CD4-positive, alpha-beta T cell (primary cell): ENCODE measurements at places on chromosomes 2 and 18.

- no peak for DNase-seq
These were observed 40.8 kb upstream of the PXDN start for GRCh38 chr2:1784986-1785617.

DNA sequence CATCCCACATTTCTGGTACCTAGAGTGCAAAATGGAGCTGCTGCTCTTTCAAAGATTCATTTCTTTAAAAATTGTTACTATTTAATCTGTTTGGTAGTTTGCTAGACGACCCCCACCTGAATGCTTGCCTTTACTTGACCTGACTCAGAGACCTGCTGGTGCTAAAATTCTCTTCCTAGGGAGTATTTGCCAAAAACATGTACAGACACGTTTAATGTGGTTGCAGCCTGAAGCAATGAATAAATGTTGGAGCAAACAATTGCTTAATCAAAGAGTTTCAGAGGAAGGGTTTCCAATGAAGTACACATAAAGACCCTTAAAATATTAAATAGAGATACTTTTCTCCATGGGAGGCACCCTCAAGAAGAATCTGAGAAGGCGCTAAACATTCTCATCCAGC, 734.4 kb downstream of the CBLN2 start:
- DNase-seq, result no peak

DNA sequence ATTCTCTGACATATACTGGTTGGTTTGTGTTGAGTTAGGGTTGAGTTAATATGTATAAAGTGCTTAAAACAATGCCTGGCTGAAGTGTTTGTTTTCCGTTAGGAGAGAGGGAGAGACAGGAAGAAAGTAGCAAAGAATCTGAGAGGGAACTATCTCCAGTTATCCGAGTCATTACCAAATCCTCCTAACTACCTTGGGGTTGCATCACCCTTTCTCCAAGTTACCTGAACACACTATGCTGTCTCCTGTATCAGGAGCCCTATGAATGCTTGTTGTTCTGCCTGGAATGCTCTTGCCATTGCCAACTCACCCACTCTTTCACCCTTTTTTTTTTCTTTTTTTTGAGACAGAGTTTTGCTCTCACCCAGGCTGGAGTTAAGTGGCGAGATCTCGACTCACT, 47.9 kb upstream of the ITGAV start:
- DNase-seq, result no peak

- no peak for DNase-seq
These were observed 205.3 kb upstream of the CCDC150 start for GRCh38 chr2:196434217-196434616.

- DNase-seq, result no peak
These were observed 100.4 kb downstream of the EN1 start for GRCh38 chr2:118747066-118747465.

DNA sequence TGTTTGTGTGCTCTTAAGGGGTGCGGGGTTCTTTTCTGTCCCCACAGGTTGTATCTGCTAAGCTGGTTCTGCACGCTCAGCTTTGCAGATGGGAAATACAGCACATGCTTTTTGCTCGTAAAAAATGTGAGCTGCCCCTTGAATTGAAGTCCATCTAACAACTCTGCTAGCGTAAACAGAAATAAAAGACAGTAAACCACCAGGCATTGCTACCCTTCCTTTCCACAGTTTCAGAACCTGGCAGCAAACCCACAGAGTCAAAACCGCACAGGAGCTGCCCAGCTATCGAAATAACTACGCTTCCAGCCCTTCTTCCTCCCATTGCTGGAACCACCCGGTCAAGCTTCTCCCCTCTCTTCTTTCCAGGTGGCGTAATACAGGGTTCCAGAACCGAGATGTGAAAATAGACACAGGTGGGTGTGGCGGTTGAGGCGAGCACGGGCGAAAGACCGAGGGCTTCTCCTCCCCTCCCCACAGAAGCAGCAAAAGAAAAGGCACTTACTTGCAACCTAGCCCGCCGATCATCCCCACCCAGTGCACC, 479 bp downstream of the SCN9A start:
- DNase-seq, result no peak

DNA sequence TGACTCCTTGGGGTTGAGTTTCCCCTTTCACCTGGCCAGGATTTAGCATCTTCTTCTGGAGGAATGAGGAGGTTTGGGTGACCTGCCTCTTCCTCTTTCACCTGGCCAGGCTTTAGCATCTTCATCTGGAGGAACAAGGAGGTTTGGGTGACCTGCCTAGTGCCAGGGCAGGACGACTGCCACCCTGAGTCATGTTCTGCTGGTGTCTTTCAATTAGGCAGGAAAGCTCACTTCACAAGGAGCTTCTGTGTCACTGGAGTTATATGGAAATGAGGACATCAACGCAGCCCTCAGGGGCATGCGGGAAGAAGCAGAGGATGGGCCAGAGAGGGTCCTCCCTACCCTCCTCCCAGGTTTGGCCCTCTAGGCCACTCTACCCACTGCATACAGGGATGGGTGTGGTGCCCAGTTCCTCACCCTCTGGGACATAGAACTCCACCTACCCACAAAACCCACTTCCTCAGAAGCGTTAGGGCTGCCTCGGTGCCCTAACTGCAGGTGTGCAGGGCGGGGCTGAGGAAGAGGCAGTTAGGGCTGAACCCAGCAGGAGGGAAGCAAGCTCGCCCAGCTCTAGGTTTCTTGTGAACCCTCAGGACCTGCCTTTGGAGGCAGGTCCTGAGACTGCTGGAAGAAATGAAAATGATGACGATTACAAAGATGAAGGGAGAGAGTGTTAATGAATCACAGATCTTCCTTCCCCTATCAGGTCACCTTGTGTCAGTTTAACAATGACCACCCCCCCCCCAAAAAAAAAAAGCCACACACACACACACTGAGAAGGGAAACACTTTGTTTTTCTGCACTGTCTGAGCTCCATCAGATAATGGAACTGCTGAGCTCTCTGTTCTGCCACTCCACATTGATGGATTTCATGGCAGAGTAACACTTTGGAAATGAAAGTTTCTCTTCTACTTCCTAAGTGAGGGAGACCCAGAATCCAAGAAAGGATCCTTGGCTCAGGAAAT, 71.0 kb downstream of the ARL4C start:
- peak; percentile 70 for DNase-seq

DNA sequence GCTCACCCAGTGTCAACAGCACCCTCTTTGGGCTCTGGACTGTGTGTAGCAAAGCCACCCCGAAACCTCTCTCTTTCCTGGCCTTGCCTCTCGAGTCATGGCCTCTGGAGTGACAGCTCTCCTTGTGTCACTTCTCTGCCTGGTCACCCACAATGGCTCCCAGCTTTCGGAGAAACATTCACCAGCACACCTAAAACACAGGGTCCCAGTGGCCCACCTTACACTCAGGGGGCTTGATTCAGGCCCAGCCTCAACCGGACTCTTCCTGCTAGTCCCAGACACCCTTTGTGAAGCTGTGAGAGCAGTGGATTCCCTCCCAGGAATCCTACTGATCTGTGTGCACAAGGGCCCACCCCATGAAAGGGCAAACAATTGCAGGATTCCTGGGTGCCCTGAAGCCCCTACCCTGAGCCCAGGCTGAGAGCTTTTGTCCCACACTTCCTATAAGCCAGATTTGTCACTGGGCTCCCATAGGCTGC, 137.2 kb upstream of the HAAO start:
- no peak for DNase-seq

DNA sequence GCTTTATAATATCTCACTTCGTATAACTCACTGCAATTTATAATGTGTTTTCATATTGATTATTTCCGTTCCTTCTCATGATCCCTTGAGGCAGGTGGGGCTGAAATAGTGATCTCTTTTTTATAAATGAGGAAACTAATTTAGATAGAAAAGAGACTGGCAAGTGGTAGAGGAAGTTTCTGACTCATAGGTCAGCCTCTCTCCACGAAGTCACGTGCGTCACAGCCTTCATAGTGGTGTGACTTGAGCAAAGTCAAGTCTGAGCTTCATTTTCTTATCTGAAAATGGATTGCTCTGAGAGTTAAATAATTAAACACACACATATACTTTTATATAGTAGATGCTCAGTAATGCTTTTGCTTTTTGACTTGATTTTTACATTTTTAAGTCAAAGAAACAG, 19.9 kb downstream of the ABCG5 start:
- no peak for DNase-seq

DNA sequence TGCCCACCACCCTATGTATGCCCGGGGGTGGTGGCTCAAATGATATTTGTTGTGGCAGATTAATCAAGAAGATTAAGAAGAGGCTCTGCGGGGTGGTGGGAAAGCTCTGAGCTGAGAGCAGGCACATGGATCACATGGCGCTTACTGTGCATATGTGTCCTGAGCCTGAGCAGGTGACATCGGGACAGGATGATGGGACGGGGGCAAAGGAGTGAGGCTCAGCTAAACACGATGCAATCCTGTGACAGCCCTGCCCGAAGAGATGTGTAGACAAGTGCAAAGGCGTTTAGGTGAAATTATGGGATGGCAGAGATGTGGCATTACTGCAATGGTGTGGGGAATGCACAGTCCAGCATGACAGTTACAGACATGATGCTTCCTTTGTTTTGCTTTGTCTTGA, 6.0 kb downstream of the LRRC30 start:
- DNase-seq, result no peak

DNA sequence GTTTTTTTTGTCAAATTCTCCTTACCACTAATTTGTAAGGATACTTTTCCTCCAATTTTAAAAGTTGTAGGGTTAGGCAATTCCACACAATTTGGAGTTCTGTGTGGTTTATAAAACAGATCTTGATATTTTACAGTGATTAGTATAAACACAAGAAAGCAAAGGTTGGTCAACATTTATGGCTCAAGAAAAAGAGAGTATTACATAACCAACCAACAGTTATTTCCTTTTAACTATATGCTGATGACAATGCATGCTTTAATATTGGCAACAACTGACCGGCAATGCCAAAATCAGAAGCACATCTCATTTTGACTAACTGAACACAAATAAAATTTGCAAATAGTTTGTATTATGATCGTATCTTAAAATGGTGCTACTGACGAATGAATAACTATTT, 137.2 kb downstream of the CDH2 start:
- DNase-seq, result no peak

GRCh38 chr2:143162123-143162837, 33.1 kb downstream of the ARHGAP15 start:
- DNase-seq, result peak; percentile 54

- DNase-seq, result no peak
These were observed 657.6 kb upstream of the SYT4 start for GRCh38 chr18:43934781-43935471.

DNA sequence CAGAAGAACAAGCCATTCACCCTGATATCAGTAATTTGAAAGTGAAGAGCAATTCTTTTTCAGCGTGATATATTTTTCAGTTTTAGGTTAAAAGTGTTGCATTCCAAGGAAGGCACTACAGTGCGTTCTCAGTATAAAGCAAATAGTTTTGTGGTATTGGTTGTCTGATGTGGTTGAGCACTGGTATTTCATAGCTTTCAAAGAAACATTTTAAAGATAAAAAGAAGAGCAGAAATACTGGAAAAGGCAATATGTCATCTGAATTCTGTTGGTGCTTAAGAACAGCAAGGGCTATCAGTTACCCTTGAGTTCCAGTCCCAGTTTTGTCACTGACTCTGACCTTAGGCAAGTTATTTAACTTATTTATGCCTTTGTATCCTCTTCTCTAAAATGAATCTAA, 191.6 kb downstream of the BABAM2 start:
- DNase-seq, result no peak

DNA sequence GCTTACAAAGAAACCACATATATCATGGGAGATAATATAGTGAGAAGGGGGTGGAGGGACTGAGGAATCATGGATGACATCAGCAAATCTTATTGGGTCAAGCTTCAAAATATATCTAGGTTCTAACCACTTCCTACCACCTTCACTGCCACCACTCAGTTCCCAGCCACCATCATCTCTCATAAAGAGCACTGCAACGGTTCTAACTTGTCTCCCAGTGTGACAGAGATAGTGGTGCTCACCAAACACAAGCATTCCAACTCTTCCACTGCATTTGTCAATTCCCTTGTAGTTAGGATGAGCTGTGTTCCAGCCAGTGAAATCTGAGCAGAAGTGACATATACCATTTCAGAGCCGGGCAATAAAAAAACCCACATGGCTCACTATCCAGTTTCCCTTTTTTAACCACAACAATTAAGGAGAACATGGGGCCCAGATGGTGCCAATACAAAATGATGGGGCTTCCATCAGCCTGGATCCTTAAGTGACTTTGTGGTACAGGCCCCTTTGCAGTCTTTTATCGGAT, 318.1 kb downstream of the NBAS start:
- no peak for DNase-seq

- peak; percentile 59 for DNase-seq
These were observed 24.8 kb upstream of the RPE start for GRCh38 chr2:209977386-209978239.

DNA sequence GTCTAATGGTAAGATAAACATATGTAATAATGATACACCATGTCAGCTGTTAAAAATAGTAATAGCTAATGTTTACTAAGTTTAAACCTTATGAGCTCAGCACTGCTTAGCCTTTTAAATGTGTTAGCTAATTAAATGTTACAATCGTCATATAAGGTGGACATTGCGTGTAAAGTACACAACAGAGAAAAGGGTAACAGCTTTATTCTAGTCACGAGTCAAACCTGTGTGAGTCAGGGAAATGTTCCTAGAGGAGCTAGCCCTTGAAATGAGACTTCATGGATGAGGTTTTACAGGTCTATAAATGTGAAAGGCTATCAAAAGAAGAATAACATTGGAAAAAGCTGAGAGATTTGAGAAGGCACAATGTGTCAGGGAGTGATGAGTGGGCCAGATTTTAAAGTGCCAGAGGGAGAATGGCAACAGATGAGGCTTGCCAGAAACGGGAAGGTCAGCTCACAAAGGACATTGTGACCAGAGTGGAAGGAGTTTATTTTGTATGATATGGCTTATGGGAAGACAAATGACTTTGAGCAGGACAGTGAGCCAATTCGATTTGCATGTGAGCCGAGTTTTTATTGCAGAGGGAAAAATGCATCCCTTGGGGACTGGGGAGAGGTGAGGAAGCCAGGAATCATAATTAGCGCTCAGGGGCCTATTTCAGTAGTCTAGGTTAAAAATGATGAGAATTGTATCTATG, 276.3 kb downstream of the CTNNA2 start:
- no peak for DNase-seq

DNA sequence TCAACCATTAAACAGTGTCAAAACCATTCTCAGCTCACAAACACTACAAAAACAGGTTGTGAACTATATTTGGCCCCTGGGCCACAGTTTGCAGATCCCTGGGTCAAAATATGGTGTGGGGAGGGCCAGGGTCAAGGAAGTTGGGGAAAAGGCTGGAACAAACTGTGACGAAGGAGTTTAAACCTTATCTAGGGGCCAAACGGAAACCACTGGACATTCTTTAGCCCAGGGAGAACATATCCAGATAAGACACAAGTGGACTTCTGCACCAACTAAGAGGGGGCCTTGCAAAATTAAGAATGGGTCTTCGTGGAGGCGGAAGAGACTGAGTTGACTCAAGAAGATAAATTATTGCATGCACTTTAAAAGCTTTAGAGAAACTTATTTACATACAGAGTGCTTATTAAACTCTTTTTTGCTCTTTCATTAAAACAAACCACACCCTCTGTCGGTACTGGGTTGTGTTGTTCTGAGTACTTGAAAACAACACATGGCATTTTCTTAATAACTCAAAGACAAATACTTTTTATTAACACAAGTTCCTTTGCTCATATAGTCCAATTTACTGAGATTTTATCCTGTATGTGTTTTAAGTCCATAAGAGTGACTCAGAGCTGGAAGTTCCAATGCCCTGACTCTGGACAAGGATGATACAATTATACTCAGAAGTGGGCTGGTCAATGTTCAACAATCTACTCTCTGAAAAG, 5.3 kb upstream of the ASAP2 start:
- no peak for DNase-seq
